ENCODE measurements at places on chromosomes 12 and 14.

DNA sequence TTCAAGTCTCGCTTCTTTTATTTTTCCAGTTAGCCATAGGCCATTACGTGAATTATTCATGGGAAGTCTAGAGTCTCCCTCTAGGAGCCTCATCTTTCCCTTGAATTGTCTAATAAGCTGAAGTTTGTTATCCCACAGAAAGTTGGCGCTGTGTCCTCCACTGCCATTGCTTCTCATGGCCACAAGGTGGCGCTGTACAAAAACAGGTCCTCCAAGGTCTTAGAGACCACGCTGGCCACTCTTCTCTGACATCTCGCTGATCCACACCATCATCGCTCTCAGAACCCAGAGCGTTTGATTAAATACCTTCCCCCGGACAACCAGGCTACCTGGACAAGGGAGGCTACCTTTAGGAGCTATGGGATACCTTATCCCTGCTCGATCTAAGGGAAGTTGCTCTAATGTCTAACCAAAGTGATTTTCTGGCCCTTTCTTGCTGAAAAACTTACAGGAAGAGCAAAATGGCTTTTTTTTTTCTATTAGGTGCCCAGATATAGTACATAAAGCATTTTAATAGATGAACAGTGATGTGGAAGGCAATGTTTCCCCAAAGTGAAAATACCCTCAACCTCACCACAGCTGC, 110.0 kb downstream of the CCDC60 start:
- DNase-seq = peak; percentile 63

- no peak for DNase-seq
Observed at GRCh38 chr14:101491841-101492240, 69.5 kb upstream of the DIO3 start.

- no peak for DNase-seq
Observed at GRCh38 chr12:67790660-67791059, 142.1 kb downstream of the DYRK2 start.

DNA sequence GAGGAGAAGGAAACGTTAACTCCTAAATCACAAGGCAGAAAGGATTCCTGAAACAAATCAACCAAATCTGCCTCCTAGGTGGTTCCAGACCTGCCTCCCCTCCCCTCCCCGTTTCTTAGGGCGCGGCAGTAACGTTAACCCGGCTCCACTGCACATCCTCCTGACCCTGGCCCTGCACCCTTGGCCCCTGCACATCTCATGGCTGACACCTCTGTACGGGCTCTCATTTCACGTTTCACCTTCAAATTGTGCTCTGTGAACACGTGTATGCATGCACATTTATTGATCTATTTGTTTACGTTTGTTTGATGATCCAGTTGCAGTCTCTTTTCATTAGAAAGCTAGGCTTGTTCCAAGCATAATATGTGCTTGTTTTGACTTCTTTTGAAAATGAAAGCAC, 358.1 kb downstream of the ADGRD1 start:
- DNase-seq = no peak

DNA sequence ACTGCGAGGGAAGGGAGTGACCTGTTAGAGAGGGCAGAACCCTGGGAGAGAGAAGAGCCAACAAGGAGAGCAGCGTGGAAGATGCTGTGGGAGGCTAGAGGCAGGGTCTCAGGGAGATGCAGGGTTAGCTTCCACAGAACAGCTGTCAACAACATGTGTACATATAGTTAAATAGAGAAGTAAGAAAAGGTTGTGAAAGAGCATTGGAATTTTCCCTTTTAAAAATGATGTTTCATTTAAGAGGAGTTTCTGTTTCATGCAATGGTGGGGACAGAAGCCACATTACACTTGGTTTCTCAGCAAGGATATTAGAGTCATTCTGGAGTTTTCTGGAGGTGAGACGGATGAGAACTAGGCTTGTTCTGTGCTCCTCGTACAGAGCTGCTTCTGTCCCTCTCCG, 23.8 kb upstream of the TBC1D30 start:
- DNase-seq = no peak

DNA sequence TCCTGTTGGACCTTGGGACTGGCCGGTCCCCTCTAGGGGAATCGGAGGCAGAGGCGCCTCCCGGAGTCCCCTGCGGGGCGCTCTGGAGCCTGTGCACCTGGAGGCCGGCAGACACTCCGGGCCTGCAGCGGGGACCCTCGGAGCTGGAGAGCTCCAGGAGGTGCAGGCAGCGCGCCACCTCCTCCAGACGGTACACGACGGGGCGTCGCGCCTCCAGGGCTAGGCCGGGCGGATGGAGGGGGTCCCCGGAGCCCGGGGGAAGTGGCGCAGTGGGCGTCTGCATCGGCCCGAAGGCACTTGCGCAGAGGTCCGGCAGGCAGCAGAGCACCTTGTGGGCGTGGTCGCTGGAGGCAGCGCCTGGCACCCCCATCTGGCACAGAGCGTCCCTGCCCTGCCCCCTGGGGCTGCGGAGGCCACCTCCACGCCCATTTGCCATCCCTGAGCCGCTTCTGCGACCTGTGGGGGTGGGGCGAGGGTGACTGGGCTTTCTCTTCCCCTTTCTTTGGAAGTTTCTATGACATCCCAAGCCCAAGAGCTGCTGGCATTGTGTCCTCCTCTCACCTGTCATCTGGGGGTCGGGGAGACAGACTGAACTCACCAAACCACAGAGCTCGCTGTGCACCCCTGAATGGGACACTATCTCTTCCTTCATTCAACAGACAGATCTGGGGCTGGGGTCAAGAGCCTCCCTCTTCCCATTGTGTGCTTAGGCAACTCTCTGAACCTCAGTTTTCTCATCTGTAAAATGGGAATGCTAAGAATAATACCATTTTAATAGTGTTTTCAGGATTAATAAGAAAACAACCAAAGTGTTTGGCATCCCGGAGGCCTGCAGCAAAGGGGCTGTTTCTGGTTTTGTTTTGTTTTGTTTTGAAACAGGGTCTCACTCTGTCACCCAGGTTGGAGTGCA, 37.5 kb upstream of the CORO1C start:
- DNase-seq = no peak
